GF-D8 (cell line): ENCODE measurements at places on chromosomes 2 and 18.

- DNase-seq, result no peak
Measured at GRCh38 chr2:29215739-29216608, 100.8 kb downstream of the CLIP4 start.

- DNase-seq, result no peak
Measured at GRCh38 chr2:65032019-65032975, 23.9 kb upstream of the CEP68 start.

GRCh38 chr2:19048593-19049266 lies 309.7 kb downstream of the OSR1 start:
- no peak for DNase-seq

DNA sequence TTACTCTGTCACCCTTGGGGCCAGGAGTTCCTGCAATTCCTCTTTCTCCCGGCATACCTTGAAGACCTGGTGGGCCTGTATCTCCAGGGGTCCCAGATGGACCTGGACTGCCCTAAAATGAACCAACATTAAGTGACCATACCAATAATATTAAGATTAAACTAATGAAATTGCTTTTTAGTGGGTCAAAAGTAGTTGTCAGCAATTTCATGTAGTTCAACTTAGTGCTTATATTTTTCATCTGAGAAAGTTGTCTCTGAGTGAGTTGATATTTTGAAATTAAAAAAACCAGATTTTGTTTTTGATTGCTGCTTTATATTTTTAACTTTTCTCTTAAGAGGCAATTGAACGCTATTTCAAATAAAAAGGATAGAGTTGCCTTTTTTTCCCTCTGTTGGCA lies 83.1 kb downstream of the COL3A1 start:
- no peak for DNase-seq

DNA sequence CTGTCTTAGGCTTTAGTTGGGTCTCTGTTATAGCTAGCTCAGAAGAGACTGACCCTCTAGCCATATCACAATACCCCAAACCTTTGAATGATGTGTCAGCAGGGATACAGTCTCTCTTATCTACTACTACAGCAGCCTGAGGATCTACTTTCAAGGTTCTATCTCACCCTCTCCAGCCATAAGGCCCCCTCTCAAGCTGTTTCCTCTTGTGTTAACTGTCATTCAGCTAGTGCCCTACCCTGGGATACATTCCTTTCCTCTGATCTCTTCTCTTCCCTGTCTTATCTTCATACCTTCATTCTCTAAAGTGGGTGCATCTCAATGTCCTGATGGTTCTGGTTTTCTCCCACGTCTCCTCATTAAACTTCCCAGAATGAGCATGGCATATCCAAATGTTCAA lies 434.7 kb downstream of the NRXN1 start:
- no peak for DNase-seq

DNA sequence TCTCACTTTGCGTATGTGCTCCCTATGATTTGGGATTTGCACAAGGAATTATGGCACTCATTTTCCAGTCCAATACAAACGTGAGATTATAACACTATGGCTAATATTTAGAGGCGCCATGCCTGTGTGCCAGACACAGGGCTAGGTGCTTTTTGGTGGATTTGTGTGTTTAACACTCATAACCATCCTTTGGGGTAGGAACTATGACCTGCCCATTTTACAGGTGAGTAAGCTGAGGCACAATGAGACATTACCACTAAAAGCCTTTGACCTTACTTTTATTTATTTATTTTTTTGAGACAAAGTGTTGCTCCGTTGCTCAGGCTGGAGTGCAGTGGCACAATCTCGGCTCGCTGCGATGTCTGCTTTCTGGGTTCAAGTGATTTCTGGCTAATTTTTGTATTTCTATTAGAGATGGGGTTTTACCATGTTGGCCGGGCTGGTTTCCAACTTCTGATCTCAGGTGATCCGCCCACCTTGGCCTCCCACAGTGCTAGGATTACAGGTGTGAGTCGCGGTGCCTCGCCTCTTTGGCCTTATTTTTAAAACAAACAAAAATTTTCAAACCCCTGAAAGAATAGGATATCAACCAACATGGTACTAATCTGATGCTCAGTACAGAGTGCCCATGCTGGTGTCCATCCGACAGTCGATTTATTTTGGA lies 26.6 kb upstream of the GLI2 start:
- no peak for DNase-seq

- DNase-seq, result no peak
Measured at GRCh38 chr18:60676815-60677214, 304.2 kb upstream of the MC4R start.
